ENCODE measurements at places on chromosomes 5 and 9.

GRCh38 chr9:79535534-79535933 is 36.2 kb upstream of the TLE4 start:
- DNase-seq: no peak

- DNase-seq: no peak
These were observed 56.4 kb downstream of the PFDN1 start for GRCh38 chr5:140246378-140247122.

DNA sequence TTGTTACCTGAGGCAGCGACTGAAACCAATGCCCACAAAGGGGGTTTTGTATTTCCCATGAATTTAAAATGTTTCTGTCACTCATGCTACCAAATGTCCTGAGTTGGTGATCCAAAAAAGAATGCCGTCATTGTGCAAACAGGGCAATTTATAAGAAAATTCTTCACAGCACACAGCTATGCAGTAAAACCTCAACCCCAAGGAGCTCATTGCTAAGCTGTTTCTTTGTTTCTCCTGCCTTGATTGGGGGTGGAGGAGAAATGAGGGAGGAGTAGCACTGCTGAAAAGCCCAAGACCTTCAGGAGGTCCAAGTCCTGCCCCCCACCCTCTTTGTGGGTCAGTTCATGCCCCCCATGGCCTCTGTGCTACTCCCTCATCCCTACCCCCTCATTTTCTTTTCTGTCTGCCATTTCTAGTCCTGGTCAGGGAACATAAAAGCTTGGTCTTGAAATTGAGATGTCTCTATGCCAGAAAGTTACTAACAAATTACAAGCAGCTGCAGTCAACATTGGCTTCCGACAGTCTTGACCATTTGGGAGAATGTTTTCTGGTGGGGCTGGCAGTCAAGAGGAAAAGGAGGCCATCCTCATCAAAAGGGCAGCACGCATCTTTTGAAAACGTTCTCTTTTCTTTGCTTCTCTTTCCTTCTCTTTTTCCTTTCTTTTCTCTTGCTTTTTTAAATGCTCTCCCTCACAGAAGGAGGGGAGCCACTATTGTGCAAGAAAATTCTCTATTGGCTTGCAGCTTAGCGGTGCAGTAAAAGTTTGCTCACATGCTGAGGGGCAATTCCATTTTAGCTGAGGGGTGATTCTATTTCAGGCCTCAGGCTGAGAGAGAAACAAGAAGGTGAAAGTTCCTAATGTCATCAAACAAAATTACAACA is 133.3 kb downstream of the GCNT1 start:
- no peak for DNase-seq

GRCh38 chr9:89139455-89139854 is 39.2 kb downstream of the SHC3 start:
- no peak for DNase-seq
